ENCODE measurements at places on chromosomes 1 and 21. TPM values are rescaled to one million over a fixed set of nuclear protein-coding genes. Genes with fewer than 3 reads are reported as not detected.

UHMK1 gene
- total RNA-seq, result 23.6 TPM

KRTAP12-3 gene
- total RNA-seq, result not detected

CNR2 gene
- not detected for total RNA-seq

NPPB gene
- 2.5 TPM for total RNA-seq

ATP1A4 gene
- 0.33 TPM for total RNA-seq

LEMD1 gene
- 1.3 TPM for total RNA-seq

FCRL6 gene
- 0.60 TPM for total RNA-seq

PODN gene
- total RNA-seq, result 4.6 TPM

NECAP2 gene
- total RNA-seq, result 43.7 TPM

THEMIS2 gene
- total RNA-seq, result 0.97 TPM

OR2T29 gene
- not detected for total RNA-seq

HCRTR1 gene
- total RNA-seq, result 0.98 TPM

GSTM1 gene
- 48.8 TPM for total RNA-seq

TNFRSF18 gene
- 0.51 TPM for total RNA-seq

KCNQ4 gene
- total RNA-seq, result 0.79 TPM

DYRK3 gene
- 4.6 TPM for total RNA-seq

DDR2 gene
- total RNA-seq, result 58.1 TPM

IQCC gene
- 3.8 TPM for total RNA-seq

UBL4B gene
- total RNA-seq, result 11.7 TPM

CD52 gene
- total RNA-seq, result 1.1 TPM

CYYR1 gene
- 20.8 TPM for total RNA-seq

DNTTIP2 gene
- total RNA-seq, result 49.6 TPM

HYI gene
- total RNA-seq, result 35.7 TPM

TNN gene
- 2.0 TPM for total RNA-seq

CCDC190 gene
- 0.13 TPM for total RNA-seq

SPRR2G gene
- total RNA-seq, result not detected

RNU1-1 gene
- total RNA-seq, result 3,945 TPM

CA6 gene
- total RNA-seq, result not detected

MAPKAPK2 gene
- total RNA-seq, result 59.1 TPM

BRDT gene
- not detected for total RNA-seq

OR10J5 gene
- total RNA-seq, result not detected

LMO4 gene
- 96.9 TPM for total RNA-seq

RPE65 gene
- total RNA-seq, result not detected

C1orf226 gene
- total RNA-seq, result 4.3 TPM

LCE1F gene
- total RNA-seq, result not detected

ZSWIM5 gene
- 2.0 TPM for total RNA-seq

SLC44A5 gene
- 4.1 TPM for total RNA-seq

CLCA4 gene
- total RNA-seq, result not detected

STX12 gene
- 26.8 TPM for total RNA-seq

CGN gene
- 38.9 TPM for total RNA-seq

B3GALT2 gene
- 5.8 TPM for total RNA-seq

ACTL8 gene
- not detected for total RNA-seq

LCE1E gene
- total RNA-seq, result not detected

CADM3 gene
- 2.9 TPM for total RNA-seq

DMBX1 gene
- not detected for total RNA-seq

RGS13 gene
- 1.2 TPM for total RNA-seq

SYT2 gene
- 3.1 TPM for total RNA-seq

CAPN8 gene
- total RNA-seq, result not detected

WNT3A gene
- total RNA-seq, result not detected

MR1 gene
- 5.5 TPM for total RNA-seq

MAP7D1 gene
- total RNA-seq, result 97.8 TPM

KIF17 gene
- 0.86 TPM for total RNA-seq

ENAH gene
- total RNA-seq, result 144 TPM

THEM5 gene
- total RNA-seq, result not detected

SEMA4A gene
- total RNA-seq, result 19.8 TPM

CROCC gene
- 81.3 TPM for total RNA-seq

LCE1D gene
- total RNA-seq, result not detected

CFAP107 gene
- not detected for total RNA-seq

ANGPTL3 gene
- total RNA-seq, result not detected
